CD4-positive, alpha-beta T cell treated with Interleukin-2 at 100 ng/mL for 4 hours (primary cell): ENCODE measurements at places on chromosomes 6 and 20.
A peak's percentile ranks its signal among the peaks of the same experiment; 100 is the strongest.

- DNase-seq: no peak
Observed at GRCh38 chr6:162258647-162259046, 468.9 kb downstream of the PRKN start.

GRCh38 chr20:17896193-17896723, 72.3 kb downstream of the SNX5 start:
- DNase-seq: no peak

DNA sequence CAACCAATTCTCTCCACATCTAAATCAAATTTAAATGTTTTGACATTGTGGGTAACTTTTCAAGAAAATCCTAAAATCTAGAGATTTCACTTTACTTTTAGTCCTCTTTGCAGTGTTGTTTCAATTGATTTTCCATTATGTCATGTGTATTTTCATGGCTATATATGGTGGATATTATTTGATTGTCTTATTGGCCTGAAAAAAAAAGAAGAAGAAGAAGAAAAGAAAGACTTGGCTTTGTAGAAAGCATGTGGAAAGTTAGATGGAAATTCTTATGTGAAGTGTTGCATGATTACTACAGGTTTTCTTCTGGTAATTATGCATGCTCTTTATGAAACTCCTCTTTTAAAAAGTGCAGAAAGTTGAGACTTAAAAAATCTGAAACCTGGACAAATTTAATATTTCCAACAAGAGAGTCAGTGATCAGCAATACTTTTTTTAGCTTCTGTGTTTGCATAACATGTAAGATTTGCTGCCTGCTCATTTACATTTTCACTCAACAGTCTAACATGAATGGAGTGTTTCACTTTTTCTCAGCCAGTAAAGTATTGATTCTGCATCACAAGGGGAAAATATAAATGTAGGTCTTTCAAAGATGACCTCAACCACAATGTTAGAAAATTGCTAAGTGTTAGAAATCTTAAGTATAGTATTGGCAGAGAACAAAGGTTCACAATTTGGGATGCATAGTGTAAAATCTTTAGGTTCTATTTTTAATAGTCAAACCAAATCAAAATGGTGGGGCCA, 438.7 kb downstream of the BCKDHB start:
- no peak for DNase-seq

DNA sequence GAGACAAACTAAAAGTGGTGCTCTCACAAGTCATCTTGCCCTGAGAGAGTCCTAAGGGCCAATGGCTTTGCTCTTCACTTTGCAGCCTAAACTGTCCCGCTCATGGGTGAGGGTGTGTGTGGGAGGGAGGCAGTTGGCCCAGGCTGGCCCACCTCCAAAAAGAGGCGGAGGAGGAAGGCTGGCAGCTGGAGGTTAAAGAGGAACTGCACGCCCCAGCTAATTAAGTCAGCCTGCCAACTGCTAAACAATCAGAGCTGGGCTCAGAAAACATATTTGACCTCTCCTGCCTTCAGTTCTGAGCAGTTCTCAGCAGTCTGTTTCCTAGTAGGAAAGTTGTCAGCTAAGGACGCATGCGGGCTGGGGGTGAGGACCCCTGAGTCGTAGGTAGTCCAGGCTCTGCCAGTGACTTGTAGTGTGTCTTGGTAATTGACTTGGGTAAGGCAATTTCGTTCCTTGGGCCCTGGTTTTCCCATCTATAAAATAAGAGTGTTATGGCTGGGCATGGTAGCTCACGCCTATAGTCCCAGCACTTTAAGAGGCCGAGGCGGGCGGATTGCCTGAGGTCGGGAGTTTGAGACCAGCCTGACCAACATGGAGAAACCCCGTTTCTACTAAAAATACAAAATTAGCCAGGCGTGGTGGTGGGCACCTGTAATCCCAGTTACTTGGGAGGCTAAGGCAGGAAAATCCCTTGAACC, 17.0 kb downstream of the GSS start:
- no peak for DNase-seq

DNA sequence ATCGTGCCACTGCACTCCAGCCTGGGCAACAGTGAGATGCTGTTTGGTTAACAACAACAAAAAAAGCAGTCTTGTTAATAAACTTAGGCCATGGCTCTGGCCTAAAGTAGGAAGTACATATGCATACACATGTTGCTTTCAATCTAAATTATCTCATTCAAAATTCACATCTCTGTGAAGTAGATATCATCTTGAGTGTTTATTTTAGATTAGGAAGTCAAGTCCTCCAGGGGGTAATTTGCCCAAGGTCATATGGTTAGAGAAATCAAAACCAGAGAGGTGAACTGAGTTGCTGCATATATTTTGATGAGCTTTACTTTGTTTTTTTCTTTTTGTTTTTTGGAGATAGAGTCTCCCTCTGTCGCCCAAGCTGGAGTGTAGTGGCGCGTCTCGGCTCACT, 52.8 kb downstream of the B4GALT5 start:
- no peak for DNase-seq

- DNase-seq: no peak
Observed at GRCh38 chr6:111583986-111584385, 21.7 kb downstream of the TRAF3IP2 start.

- no peak for DNase-seq
Observed at GRCh38 chr6:143126574-143126941, 65.9 kb downstream of the AIG1 start.

DNA sequence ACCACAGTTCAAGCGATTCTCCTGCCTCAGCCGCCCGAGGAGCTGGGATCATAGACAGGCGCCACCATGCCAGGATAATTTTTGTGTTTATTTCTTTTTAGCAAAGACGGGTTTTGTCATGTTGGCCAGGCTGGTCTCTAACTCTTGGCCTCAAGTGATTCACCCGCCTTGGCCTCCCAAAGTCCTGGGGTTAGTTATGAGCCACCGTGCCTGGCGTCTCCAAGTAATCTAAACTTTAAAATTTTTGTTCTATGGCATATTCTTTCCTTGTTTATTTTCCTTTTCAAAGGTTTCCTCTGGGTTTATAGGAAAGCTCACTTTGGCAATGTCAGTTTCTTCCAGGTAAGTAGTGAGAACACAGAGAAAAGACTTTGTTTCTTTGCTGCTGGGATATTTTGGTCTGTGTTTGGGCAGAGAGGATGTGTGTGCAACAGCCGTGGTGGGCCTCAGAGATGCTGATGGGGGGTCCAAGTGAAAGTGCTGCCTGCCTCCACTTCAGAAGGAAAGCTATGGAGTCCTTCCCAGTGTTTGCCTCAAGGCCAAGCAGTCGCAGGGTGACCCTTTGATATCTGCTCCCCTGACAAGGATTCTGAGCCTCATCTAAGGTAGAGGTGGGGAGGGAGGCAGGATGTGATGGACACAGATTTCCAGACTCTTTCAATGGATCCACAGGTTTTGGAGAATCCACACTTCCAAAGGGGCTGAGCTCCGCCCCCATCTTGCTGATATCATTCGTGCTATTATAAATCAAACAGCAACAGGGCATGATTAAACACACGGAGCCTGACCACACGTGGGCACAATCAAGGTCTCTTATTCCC, 2.3 kb downstream of the LRP11 start:
- DNase-seq: no peak

DNA sequence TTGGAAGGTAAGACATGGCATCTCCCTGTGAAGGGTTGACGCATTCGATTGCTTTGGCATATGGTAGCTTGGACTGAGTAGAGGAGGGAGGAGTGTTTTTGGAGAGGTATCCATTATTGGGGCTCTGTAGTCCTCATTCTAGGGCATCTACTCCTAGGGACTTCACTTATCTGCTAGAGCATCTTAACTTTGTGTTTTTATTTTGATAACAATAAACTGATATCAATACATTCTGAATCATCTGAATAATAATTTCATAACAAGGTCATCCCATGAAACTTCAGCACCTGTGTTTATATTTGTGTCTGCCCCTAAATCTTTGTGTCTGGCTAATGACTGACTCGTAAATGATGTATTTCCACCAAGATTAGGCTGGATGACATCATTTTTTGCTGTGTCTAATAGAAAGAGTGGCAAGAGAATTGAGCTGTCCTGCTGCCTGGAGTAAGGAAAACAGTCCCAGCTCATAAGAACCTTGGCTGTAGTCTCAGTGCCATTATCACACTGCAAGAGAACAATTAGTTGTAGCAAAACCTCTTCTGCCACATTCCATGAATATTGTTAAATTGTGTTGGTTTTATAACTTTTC, 288.5 kb downstream of the PRL start:
- no peak for DNase-seq

GRCh38 chr6:151577257-151577656, 83.4 kb downstream of the CCDC170 start:
- no peak for DNase-seq

GRCh38 chr20:61502433-61502832, 250.4 kb downstream of the CDH4 start:
- DNase-seq: no peak

- DNase-seq: no peak
Observed at GRCh38 chr6:125766641-125767040, 17.2 kb downstream of the HEY2 start.

- DNase-seq: no peak
Observed at GRCh38 chr6:113755449-113756289, 101.5 kb upstream of the MARCKS start.

- DNase-seq: no peak
Observed at GRCh38 chr6:145312481-145312880, 422.8 kb downstream of the EPM2A start.

DNA sequence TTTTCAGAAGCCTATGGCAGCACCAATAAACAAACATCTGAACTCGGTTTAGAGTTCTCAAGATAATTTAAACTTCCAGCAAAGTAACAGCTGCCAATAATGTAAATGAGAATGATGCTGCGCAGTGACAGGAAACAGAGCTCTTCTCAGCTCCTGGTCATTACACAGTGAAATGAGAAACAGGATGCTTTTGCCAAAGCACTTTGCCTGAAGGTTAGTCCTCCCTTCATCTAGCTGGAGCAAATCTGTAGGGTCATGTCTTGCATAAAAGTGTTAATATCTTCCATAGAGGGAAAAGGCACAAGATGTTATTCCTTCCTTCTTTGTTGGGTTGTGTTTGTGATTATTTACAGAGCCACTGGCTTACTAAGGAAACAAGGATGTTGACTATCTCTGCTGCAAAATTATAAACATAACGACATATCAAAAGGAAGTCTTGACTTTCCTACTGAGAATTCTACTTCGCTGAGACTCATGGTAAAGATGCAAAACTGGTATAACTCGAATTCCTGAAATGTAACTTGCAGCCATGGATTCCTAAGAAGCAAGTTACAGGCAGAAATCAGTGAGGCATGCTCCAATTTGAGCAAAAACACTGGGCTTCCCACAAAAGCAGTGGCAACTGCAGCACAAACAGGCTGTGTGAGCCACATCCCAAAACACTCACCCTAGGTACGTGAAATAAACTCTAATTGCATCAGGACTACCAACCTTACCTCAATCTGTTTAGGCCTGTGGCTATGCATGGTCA, 102.5 kb upstream of the BEND6 start:
- DNase-seq: no peak

DNA sequence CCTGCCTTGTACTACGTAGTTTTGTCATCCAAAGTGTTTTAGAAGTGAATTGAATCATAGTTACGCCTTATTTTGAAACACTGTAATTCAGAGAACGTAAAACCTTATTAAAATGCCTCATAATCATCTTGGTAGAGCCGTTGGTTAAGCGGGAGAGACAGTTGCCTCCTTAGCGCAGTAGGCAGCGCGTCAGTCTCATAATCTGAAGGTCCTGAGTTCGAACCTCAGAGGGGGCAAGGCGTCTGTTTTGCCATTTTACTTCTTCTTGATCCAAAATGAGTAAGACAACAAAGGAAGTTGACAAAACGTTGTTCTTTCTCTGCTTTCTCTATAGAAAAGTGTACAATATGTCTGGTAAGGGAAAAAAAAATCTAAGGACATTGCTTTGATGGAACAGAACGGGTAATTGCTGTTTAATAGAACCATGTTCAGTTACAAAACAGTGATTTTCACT, 20.7 kb upstream of the TRIM27 start:
- peak; percentile 80 for DNase-seq

DNA sequence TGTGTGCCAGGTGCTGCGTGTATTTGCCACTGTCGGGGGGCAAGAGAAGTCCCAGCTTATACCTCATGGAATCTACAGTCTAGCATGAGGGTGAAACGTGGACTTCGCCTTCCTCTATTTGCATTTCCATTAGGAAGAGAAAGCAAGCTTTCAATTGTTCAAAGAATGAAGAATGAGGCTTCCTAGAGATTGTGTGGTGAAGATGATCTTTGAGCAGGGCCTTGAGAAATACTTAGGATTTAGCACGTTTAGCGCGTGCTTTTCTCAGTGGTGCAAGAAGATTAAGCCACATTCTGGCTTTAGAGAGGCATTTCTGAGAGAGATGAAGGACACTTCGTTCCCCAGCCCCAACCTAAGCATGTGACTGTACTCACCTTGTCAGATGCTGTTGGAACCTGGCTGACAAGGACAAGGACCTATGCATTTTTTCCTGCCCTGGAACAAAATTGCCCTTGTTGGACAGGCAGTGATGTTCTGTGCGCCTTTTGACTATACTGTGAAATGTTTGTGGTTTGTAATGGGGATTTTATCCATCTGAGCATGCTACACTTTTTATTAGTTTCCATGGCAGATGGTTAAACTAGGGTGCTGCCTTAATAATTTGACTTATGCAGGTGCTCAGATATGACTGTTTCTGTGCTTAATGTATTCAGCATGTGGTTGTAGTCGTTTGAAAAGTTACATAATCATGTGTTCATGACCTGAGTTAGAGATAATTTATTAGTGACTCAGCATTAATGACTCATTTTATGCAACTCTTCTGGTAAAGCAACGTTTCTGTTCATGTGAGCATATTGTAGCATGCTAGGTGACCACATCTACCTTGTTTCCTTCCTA, 10.7 kb downstream of the TULP4 start:
- DNase-seq: peak; percentile 13

DNA sequence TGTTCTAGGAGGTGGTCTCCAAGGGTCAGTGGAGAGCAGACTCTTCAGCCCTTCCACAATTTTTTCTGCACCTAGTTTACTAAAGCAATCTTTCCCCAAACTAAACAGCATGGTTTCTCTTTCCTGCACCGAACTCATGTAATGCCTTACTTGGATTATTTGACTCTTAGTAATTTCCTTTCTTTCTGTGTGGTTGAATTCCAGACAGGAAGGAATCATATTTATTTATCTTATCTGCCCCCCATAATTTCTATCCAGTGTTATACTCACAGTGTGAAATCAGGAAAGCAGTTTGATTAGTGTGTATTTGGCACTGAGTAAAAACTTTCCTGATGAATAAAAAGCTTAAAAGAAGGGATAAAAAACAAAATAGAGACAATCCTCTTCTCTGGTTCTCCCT, 140.3 kb upstream of the STMND1 start:
- DNase-seq: no peak

- DNase-seq: no peak
Observed at GRCh38 chr6:19432966-19433498, 404.1 kb upstream of the ID4 start.

GRCh38 chr20:34389206-34389953, 26.3 kb downstream of the ITCH start:
- DNase-seq: no peak

GRCh38 chr6:23775127-23775526, 350.9 kb upstream of the NRSN1 start:
- DNase-seq: no peak

DNA sequence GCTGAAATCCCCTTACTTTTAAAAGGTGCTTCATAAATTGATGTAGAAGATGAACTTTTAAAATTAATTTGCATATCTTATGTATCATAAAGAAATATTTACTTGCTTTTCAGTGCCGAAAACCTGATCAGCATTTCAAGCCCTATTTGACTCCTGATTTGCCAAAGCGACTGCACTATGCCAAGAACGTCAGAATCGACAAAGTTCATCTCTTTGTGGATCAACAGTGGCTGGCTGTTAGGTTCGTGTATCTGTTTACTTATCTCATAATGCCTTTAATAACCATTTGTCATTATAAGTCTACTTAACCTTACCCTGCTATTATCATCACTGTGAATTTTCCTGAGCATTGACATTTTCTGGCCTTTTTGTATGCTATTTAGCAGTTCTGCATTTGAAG, 7.8 kb downstream of the OR2A4 start:
- DNase-seq: no peak
